ENCODE measurements at places on chromosomes 7 and 10.

- no peaks in the 10 kb centered on the region for H3K27me3 ChIP-seq
- H3K36me3 ChIP-seq, result no peaks in the 10 kb centered on the region
- H3K4me3 ChIP-seq, result no peak overlapping the region
- no peaks in the 10 kb centered on the region for H3K4me1 ChIP-seq
- H3K27ac ChIP-seq, result no peak overlapping the region
These were observed 40.5 kb upstream of the DPYSL4 start for GRCh38 chr10:132146271-132146671.

- no peak overlapping the region for H3K27ac ChIP-seq
- H3K4me1 ChIP-seq, result no peaks in the 10 kb centered on the region
- no peak overlapping the region for H3K4me3 ChIP-seq
- DNase-seq, result no peak
These were observed 133.8 kb upstream of the HDAC9 start for GRCh38 chr7:18361756-18362155.

- H3K36me3 ChIP-seq, result no peaks in the 10 kb centered on the region
- no peaks in the 10 kb centered on the region for H3K27me3 ChIP-seq
- H3K4me3 ChIP-seq, result no peak overlapping the region
- H3K27ac ChIP-seq, result no peak overlapping the region
- H3K4me1 ChIP-seq, result no peaks in the 10 kb centered on the region
These were observed 113.2 kb downstream of the ACTR3B start for GRCh38 chr7:152872745-152873118.

DNA sequence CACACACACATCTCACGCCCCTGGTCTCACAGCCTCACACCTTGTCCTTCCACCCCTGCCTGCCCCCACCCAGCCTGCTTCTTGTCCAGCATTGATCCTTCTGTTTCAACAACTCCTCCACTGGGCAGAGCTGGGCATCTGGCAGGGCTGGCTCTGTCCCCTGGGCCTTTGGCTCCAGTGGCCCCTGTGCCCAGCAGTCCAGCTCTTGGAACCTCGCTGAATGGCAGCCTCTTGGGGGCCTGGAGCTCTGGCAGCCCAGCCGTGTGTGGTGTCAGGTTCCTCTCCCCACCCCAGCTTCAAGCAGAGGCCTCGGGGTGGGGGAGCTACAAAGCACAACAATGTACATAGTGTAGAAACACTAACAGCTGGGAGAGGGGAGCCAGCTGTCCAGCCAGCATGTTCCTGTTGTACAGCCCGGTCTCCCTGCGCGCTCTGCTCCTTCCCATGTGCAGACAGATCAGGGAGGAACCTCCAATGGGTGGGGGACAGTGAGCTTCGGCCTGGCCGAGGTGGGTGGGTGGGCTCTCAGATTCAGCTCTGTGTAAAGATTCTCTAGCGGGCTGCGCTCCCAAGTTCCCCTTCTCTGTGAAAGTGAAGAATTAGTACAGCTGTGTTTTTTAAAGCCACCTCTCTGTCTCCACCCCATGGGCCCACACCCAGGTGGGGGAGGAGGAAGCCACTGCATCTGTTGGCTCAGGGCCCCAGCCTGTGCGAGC lies 19.4 kb downstream of the ZMIZ2 start:
- H3K27me3 ChIP-seq, result no peaks in the 10 kb centered on the region
- no peak overlapping the region for H3K4me3 ChIP-seq
- DNase-seq, result no peak
- H3K27ac ChIP-seq, result no peak overlapping the region

GRCh38 chr7:8205031-8205387 lies 57.0 kb downstream of the ICA1 start:
- H3K4me1 ChIP-seq, result peaks cover 11% of the 10 kb centered on the region
- no peak overlapping the region for H3K27ac ChIP-seq
- H3K27me3 ChIP-seq, result no peaks in the 10 kb centered on the region
- no peaks in the 10 kb centered on the region for H3K36me3 ChIP-seq
- no peak for DNase-seq

DNA sequence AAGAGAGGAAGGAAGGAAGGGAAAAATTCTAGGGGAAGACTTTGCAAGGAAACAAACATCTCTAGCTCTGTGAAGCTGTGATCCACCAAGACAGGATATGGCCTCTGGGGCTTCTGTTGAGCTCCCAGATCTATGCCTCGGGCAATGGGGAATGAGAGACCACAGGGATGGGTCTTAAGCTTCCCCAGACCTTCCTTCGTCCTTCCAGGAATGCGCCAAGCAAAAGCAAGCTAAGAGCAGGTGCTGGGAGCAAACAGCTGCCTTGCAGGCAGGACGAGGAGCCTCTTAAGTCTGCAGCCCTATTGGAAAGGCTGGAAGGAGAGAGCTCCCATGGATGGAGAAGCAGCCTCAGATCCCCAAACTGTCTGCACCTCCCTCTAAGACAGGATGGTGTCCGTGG lies 21.9 kb upstream of the ELN start:
- H3K36me3 ChIP-seq, result no peaks in the 10 kb centered on the region
- H3K4me1 ChIP-seq, result no peaks in the 10 kb centered on the region
- no peaks in the 10 kb centered on the region for H3K27me3 ChIP-seq
- DNase-seq, result no peak
- no peak overlapping the region for H3K27ac ChIP-seq

All from H1 (cell line).